ENCODE measurements at places on chromosomes 11 and 22. TPM values are rescaled to one million over a fixed set of nuclear protein-coding genes. Genes with fewer than 3 reads are reported as not detected.

LIPT2 gene
- total RNA-seq, result 1.7 TPM

RAG2 gene
- total RNA-seq, result not detected

KDM4F gene
- not detected for total RNA-seq

MED19 gene
- 10.2 TPM for total RNA-seq

PIWIL4 gene
- 3.9 TPM for total RNA-seq
